ENCODE measurements at places on chromosomes 7 and 10.
A peak's percentile ranks its signal among the peaks of the same experiment; 100 is the strongest.

GRCh38 chr10:77899080-77899477, 27.5 kb downstream of the DLG5 start:
- DNase-seq: peak; percentile 50

GRCh38 chr7:66904063-66904593, 16.9 kb upstream of the TMEM248 start:
- DNase-seq: no peak

DNA sequence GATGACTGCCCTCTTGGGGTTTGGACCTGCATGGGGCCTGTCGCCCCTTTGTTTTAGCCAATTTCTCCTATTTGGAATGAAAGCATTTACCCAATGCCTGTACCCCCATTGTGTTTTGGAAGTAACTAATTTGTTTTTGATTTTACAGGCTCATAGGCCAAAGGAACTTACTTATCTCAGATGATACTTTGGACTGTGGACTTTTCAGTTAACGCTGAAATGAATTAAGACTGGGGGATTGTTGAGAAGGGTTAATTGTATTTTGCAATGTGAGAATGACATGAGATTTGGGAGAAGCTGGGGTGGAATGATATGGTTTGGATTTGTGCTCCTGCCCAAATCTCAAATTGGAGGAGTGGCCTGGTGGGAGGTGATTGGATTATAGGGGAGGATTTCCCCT, 185.8 kb upstream of the PHYHIPL start:
- DNase-seq: no peak

- no peak for DNase-seq
Observed at GRCh38 chr10:103497161-103497915, 3.8 kb downstream of the NEURL1 start.

DNA sequence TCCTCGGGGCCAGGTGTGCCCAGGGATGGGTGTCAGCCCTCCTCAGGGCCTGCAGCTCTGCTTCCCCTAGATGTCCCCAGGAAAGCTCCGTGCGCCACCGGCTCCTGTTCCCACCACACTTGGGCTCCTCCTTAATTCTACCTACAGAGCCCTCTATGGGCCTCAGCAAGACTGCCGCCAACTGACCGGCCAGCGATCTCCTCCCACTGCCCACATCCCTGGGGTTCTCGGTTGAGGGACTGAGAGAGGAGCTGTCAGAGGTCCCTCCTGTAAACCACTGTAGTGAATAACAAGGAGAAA, 5.3 kb upstream of the LDB3 start:
- no peak for DNase-seq

DNA sequence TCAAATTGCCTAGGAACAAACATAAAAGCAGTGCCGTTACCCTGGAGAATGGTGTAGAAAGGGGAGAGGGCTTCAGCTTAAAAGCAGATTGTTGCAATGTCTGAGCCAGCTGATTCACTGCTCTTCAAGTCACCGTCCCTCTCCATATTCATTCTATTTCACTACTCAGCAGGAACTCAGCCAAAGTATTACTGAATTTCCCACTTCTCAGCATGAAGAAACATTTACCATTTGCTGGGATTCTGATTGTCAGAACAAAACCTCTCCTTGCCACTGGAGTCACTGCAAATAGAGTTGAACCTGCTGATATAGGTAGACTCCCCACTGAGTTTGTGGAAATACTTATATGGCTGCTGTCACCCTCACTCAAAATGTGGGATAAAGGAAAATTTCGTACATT, 71.7 kb downstream of the PPP1R17 start:
- no peak for DNase-seq

- no peak for DNase-seq
Observed at GRCh38 chr7:129499999-129500398, 2.3 kb upstream of the SMKR1 start.

DNA sequence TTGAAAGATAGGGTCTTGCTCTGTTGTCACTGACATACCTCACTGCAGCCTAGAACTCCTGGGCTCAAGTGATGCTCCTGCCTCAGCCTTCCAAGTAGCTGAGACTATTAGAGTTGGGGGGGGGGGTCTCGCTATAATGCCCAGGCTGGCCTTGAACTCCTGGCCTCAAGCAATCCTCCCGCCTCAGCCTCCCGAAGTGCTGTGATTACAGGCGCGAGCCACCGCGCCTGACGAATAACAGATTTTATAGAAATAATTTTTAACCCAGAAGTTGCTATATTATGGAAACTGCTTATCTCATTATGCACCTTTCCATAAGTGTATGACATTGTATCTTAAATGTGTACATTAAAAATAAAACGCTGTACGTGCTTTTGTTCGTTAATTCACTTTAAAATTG, 846 bp downstream of the ANKRD26 start:
- DNase-seq: no peak

GRCh38 chr7:45402480-45403218, 171.5 kb upstream of the ADCY1 start:
- peak; percentile 54 for DNase-seq

DNA sequence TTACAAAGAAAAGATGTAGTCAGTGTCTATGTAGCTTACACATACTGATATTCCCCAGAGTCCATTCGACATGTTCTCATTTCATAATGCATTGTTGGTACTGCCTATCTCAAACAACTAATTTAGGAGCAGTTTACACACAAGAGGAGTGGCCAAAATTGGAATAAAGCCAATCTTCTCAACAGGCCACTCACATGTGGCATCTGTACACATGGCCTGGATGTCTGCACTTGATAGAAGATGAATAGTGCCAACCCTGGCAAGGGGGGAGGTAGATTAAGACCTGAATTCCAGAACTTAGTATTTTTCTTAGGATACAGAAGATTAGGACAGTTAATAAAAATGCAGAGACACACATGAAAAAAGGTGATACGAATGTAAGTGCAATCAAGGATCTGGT, 125.3 kb upstream of the STARD3NL start:
- no peak for DNase-seq

DNA sequence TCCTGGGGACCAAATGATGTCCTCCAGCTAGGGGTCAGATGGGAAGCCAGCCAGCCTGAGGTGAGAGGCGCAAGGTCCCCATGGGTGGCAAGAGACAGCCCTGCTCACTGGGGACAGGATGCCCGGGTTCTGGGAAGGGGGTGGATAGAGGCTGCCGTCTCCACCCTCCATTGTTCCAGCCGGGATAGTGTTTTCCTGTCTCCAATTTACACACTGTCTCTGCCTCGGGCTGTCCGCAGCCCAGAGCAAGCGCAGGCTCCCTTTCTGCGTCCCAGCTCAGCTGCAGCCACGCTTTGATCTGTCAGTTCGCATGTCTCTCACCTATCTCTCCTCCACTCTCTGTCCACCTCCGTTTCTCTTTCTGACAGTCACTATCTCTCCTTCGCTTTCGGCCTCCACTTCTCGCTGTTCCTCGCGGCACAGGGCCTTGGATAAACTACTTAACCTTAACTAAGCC, 2.1 kb downstream of the EPHB4 start:
- no peak for DNase-seq

DNA sequence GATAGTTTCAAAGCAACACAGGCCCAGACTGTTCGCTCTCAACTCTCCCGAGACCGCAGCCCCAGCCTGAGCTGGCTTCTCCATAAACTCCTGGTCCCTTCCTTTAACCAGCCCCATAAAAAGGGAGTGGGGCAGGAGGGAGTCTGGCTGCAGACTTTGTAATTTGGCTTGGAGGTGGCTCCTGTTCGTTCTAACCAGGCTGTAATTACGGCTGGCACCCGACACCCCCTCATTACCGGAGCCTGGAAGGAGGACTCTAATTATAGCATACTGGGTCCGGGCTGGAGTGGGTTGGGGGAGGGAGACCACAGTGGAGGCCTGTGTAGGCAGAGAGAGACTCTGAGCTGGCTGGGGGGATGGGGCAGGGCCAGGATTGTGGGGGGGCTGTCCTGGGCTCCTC, 49.7 kb downstream of the UNC5B start:
- DNase-seq: no peak

GRCh38 chr7:147833557-147833956, 757.0 kb upstream of the C7orf33 start:
- no peak for DNase-seq

DNA sequence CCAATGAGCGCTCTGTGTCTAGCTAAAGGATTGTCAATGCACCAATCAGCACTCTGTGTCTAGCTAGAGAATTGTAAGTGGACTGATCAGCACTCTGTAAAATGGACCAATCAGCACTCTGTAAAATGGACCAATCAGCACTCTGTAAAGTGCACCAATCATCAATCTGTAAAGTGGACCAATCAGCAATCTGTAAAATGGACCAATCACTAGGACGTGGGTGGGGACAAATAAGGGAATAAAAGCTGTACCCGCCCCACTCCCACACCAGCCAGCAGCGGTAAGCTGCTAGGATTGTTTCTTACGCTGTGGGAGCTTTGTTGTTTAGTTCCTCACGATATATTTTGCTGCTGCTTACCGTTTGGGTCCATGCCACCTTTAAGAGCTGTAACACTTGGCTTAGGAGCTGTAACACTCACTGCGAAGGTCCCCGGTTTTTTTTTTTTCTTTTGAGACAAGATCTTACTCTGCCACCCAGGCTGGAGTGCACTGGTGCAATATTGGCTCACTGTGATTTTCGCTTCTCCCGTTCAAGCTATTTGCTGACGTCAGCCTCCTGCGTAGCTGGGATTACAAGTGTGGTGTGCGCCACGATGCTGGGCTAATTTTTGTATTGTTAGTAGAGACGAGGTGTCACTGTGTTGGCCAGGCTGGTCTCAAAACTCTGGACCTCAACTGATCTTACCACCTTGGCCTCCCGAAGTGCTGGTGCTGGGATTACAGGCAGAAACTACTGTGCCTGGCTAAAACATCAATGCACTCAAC, 184.8 kb downstream of the PTPN20 start:
- no peak for DNase-seq

GRCh38 chr7:56157238-56157790, 41.1 kb upstream of the NUPR2 start:
- DNase-seq: no peak

DNA sequence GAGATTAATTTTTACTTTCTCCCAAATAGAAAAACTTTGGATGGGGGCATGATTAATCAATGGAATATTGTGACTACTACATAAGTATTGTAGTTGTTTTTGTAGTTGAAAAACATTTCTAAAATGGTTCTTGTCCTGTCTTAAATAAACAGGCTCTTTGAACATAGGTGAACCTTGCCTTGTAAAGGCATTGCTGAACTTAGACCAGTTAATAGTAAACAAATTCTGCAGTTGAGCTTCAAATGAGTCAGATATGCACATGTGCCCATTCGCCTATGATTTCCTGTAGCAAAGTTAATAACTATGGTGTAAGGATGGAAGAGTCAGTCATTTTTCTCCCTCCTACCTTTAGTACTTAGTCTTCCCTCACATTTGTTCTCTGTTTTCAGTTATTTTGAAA, 22.6 kb downstream of the CUTC start:
- DNase-seq: no peak

Data from AG09319 (cell line).